ENCODE measurements at places on chromosomes 5 and 9.

DNA sequence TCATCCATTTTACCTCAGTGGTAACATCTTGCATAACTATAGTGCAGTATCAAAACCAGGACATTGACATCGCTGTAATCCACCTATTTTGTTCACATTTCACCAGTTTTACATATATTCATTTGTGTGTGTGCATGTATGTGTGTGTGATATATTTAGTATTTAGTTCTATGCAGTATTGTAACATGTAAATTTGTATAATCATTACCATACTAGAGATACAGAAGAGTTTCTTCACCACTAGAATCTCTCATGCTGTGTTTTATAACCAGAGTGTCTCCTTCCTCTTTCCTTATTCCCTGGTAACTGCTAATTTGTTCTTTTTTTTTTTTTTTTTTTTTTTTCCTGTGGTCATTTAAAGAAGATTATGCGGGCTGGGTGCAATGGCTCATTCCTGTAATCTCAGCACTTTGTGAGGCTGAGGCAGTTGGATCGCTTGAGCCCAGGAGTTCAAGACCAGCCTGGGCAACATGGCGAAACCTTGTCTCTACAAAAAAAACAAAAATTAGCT, 11.0 kb downstream of the RASA1 start:
- DNase-seq = no peak

GRCh38 chr5:178785999-178786398, 55.5 kb upstream of the ZNF354A start:
- DNase-seq = no peak

DNA sequence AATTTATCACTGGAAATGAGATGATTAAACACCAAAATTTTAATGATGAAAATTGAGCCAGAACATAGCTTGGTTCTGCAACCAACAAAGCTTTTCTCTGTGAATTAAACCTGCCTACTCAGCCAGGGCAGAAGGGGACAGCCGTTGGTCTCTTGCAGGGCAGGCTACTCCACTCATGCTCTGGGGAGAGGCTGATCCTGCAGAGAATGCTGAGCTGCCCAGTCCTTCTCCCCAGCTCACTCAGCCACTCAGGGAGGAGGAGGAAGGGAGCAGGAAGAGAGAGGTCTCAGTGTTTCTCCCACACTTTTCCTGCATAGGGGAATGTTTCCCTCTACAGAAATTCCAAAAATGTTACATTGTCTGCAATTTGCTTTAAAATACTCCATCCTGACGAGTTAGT, 40.4 kb upstream of the HMHB1 start:
- DNase-seq = no peak

GRCh38 chr9:22143799-22144625, 134.9 kb upstream of the CDKN2B start:
- no peak for DNase-seq

DNA sequence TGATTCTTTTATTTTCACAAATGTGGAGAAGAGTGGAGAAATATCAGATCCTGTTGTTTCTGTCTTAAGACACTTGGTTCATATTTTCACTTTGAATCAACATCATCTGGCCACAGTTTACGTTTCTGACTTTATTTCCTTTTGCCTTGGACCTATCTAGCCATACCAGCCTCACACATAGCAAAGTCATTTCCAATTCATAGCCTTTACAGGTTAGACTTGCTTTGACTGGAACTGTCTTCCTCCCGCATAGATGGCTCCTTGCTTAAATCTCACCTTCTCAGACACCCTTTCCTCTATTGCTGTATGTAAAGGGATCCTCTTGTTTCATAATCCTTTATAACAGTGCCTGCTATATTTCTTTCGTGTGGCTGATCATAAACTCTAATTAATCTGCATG, 297.8 kb downstream of the SH3GL2 start:
- DNase-seq = no peak

DNA sequence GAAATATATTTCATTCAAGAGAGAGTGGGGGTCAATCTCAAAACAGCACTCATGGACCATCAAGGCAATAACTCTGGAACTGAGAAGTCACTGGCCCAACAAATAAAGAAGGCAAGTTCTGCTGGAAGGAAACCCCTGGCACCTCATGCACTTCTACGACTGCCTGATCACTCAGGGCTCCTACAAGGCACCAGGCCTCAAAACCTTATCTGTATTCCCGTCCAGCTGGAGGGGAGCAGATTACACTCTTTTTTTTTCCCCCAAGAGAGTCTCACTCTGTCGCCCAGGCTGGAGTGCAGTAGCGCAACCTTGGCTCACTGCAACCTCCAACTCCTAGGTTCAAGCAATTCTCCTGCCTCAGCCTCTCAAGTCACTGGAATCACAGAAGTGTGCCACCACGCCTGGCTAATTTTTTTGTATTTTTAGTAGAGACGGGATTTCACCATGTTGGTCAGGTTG, 49.9 kb downstream of the P4HA2 start:
- DNase-seq = no peak

DNA sequence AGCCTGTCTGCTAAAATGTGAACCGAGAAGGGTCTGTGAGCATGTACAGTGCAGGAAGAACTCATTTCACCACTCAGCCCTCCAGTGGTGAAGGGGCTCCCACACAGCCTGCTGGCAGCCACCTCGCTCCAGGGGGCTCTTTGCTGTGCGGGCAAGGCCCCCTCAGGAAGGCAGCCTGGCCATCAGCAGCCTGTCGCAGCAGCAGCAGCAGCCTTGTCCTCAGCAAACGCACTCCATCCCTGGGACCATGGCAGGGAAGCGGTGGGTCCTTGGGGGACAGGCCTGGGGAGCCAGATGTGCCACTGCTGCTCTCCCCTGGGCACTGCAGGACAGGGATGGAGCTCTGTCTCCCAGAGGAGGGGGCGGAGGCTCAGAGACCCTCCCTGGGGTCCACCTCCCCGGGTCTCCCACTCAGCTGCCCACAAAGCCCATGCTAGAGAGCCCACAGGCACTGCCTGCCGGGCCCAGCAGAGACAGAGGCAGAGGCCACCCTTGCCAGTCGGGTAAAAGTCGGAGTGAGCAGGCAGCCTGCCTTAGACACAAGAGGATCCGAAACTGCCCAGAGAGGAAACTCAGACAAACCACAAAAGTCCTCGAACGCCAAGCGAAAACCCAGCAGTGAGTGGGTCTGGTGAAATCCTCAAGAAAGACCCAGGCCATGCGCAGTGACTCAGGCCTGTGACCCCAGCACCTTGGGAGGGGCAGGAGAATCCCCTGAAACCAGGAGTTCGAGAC, 8.0 kb downstream of the BRD3 start:
- DNase-seq = no peak

DNA sequence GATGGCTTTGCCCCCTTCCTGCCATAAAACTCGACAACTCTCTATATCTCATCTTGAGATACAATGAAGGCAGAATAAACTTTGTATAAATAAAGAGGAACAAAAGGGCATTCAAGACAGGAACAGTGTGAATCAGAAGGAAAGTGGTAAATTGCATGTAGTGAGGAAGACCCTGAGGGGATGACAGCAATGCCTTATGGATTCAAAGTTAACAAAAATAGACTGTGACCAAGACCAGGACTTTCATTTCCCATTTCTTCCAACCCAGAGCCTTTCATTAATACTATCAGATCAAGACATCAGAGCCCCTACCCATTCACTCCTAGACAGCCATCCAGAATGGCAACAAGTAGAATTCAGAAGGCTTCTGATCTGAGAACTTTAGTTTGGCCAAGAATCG, 46.4 kb upstream of the ZNF462 start:
- DNase-seq = no peak

DNA sequence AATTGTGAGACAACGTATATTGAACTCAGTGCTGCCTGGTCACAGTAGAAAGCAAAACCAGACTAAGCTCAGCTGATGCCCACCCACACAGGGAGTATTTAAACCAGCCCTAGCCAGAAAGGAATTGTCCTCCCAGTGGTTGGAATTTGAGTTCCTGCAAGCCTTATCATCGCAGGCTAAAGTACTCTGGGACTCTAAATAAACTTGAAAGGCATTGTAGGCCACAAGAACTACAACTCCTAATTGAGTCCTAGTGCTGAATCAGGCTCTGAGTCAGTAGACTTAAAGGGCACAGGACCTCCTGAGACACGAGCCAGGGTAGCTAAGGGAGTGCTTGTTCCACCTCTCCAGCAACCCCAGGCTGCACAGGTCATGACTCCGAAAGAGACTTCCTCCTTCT, 171.4 kb downstream of the MCTP1 start:
- no peak for DNase-seq

DNA sequence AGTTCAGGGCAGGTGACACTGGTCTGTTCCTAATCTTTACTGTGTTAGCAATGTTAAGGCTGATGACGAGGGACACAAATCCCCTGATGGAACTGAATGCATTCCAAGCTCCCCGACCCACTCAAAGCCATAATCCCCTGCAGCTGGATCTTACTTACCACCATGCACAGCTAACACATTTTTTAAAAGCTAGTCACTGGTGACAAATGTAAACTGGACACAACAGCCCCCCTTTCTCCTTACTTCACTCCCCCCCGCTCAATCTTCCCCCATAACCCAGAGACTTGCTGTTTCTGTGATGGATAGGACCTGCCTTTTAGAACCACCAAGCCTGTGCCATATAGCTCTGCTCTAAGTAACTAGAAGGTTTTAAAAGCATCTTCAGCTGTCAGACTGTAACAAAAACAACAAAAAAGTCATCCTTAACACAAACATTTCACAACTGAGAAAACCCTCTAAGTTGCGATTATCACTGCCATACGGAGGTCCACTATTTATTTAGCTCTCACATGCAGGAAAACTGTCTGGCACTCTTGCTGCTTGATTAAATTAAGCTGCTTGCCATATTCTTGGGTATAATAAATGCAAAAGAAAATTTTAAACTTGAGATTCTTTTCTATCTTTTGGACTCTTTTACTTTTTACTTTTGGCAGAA, 44.4 kb downstream of the BNC2 start:
- no peak for DNase-seq

DNA sequence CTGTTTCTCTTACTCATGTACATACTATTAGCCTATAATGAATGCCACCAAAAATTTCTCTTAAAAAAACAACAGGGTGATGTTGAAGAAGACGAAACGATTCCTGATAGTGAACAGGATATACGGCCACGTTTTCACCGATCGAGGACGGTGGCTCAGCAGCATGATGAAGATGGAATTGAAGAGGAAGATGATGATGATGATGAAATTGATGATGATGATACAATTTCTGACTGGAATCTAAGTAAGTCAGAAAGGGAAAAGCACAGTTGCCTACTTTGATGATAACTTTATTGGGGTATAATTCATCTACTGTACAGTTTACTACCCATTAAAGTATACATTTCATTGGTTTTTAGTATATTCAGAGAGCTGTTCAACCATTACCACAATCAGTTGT, 66.5 kb downstream of the TNPO1 start:
- no peak for DNase-seq

All from DMS79 treated with DMSO at 0.1 percent for 48 hours (cell line).